T-helper 22 cell (primary cell): ENCODE measurements at places on chromosomes 3 and 15.

DNA sequence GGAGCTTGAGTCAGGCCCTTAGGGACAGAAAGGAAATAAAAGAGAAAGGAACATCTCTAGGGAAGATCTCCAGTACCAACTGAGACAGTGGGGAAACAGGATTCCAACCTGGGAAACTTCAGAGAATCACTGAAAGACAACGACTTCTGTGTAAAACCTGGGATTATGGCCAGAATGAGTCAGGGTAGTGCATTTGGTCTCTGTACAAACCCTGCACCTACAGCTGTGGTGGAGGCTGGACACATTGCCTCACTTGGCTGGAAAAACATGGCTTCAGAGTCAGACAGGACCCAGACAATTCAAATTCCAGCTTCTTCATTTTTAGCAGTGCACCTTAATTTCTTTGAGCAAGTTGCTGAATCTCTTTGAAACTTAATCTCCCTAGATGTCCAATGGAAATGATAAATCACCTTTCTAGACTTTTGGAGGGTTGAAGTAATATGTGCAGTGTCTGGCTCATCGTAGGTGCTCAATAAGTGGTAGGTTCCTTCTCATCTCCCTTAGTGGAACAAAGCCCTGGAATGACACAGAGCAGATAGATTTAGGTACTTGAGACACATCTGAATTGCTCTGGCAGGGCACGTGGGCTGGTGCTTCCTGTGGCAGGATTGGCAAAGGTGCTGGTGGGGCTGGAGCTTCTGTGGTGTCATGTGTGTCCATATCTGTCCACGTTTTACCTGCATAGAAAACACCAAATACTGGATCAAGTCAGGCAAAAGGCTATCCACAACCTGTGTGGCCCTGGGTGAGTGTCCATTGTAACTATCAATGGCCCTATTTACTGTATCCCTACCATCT, 6.1 kb upstream of the CLSTN2 start:
- DNase-seq = no peak

GRCh38 chr3:171801738-171802589, 8.3 kb downstream of the PLD1 start:
- no peak for DNase-seq

DNA sequence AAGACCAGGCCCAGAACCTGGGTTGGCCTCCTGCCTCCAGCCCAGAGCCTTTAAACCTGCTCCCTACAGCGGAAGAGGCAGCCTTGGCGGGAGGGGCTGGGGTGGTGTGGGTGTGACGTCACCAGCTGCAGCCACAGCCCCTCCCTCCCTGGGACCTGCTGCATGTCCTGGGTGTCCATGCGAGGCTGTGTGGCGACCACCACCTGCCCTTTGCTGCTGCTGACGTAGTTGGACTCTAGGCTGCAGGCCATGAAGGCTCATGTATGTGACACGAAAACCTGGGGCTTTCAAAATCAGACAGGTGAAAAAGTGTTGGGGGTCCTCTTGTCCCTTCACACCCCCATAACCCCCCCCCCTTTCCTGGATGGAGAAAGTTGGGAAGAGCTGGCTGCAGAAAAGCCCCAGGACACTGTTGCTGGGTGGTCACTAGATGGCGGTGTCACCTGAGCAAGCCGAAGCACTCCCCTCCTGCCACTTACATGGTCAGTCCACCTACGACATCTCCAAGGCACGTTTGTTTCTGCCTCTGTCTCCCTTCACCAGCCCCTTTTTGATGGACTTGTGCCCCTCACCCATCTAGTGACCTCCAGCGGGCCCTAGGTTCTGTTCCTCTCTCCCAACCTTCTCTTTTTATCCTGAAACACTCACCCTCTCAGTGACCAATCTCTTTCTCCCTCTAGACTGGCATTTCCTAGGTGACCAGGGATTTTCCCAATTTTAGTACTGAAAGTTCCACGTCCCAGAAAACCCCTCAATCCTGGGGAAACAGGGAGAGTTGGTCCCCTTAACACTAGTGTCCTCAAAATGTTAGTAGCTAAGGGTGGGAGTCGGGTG, 35.2 kb downstream of the SLC6A20 start:
- DNase-seq = no peak

DNA sequence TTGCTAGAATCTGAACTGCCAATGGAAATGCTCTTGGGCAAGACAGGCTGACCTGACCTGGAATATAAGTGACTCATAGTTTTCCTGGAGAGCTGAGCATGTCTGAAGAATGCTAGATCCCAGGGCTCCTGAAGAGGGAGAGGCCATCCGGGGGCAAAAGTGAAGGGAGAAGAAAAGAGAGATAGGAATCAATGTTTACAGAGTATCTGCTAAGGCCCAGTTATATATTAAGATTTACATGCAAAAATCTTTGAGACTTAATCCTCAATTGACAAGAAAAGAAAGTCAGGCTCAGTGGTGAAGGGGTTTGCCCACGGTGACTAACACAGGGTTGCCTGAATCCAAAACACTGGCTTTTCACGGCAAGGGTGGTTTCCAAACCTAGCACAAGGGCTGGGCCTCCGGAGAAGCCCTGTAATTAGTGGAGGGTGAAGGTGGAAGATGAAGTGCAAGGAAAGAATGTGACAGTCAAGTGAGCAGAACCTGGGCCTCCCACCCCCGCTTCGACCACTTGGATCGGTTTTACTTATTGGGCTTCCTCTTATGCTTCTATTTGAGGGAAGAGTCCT, 91.7 kb upstream of the FGF12 start:
- DNase-seq = peak; percentile 24

- no peak for DNase-seq
These were observed 186.9 kb upstream of the SLC24A5 start for GRCh38 chr15:47933865-47934264.

GRCh38 chr3:72947715-72948490, 48.7 kb upstream of the PPP4R2 start:
- no peak for DNase-seq

- DNase-seq = no peak
These were observed 212.8 kb downstream of the EPHA3 start for GRCh38 chr3:89320186-89320585.

GRCh38 chr15:26901041-26901440, 34.2 kb downstream of the GABRA5 start:
- no peak for DNase-seq

- no peak for DNase-seq
These were observed 44.0 kb downstream of the MFSD1 start for GRCh38 chr3:158845765-158846350.

DNA sequence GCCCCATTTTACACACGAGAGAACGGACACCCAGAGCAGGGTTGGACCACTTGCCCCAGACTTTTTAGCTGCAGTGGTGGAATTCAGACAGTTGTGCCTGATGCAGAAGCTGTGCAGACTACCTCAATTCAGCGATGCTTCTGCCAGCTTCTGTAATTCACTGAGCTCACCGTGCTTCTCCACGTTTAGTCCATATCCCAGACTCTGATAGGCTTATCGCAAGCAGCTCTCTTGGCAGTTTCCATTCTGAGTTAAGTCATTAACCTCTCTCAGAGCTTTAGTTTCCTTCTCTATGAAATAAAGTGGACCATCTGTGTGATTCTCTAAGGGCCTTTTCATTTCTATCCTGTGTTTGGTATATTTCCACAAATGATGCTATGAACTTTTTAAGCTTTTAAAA, 37.1 kb downstream of the ABHD17C start:
- no peak for DNase-seq

- DNase-seq = no peak
These were observed 295.8 kb downstream of the MAGI1 start for GRCh38 chr3:65742914-65743313.

- DNase-seq = no peak
These were observed 52.4 kb downstream of the MCCC1 start for GRCh38 chr3:183046883-183047282.

DNA sequence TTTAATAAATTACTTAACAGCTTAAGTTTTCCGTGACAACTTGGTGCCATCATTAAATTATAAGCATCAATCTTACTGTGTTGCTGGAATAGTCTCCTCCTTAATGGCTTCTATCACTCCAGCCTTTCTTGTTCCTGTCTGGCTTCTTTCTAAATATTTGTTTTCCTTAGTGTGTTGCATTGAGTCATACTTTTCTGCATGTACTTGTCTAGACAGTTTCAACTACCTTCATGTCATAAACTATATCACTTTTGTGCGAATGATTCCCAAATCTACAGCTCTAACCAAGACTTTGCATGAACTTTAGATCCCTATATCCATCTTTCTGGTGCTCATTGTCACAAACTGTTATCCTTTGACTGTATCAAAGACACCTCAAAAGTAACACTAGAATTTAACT, 78.4 kb downstream of the AKAP13 start:
- no peak for DNase-seq

DNA sequence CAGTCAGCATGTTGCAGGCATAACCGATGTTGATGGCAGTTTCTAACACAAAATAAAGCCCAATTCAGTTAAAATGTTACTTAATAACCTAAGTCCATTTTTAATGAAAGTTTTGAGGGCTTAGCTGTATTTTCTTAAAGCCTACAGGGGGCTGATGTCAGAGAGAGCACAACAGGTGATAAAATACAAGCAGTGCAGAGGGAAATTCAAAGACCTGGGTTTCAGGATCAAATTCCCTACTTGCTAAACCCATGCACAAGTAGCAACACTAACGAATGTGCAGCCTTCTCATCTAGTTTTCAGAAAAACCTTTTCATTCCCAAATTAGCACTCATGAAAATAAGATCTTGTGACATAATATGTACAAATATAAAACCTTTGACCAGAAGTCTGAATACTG, 202.0 kb downstream of the ATP8B4 start:
- DNase-seq = no peak

- DNase-seq = no peak
These were observed 289.5 kb downstream of the NEK10 start for GRCh38 chr3:27079427-27080257.

DNA sequence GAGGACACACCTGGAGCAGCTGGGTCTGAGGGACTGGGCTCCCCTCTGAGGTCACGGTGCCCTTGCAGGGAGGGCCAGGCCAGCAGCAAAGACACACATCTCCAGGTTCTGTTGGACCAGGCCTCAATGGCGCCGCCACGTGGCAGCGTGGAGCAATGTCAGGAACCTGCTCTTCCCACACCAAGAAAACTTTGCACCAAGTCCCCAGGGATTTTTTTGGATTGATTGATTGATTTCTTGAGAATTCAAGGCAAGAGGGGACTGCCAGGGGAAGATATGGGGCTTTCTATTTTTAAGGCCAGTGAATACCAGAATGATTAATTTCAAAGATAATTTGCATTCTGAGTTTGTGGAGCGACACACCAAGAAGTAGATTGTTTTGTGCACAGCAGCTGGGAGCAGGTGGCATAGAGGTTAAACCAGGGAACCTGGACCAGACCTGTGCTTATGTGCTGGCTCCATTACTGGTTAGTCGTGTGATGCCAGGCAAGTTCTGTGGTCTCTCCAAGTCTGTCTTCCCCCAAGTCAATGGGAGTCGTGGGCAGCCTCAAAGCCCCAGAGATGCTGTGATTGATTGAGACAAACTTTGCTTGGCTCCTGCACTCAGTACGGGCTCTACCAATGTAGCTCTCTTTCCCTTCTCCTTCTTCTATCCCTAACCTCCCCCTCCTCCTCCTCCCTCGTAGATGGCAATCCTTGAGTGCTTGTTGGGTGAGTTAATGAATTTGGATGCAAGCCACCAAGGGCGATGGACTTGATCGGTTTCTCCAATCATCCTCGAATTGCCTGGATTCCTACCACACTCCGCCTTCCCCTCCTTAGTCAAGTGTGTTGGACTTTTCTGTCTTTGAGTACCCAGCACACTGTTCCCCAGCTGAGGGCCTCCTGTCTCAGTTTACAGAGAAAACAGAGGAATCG, 96.2 kb upstream of the TRPM1 start:
- no peak for DNase-seq

GRCh38 chr3:61600195-61600594, 38.8 kb downstream of the PTPRG start:
- no peak for DNase-seq

GRCh38 chr15:95494971-95495541, 835.4 kb upstream of the NR2F2 start:
- DNase-seq = no peak

DNA sequence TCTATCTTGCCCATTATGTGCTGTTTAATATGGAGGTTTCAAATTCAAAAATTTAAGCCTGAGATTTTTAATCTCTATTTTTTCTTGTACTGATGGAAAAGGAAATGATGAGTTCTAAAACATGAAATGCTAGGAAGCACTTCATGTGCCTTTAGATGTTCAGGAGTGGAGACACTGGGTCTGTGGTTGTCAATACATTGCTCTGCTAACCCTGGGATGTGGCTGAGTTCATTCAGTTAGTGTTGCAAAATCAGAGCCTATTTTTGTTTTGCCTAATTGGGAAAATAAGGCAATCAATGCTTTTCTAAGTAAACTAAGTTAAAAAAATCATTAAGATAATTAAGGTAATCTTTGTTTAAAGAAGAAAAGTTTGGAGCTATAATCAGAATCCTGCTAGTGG, 83.1 kb downstream of the DIPK2A start:
- no peak for DNase-seq

- DNase-seq = no peak
These were observed 109.5 kb downstream of the STAC start for GRCh38 chr3:36489679-36490425.

GRCh38 chr3:46212101-46212500, 4.0 kb upstream of the CCR1 start:
- no peak for DNase-seq

GRCh38 chr15:60569596-60569995, 90.7 kb upstream of the ICE2 start:
- DNase-seq = no peak

DNA sequence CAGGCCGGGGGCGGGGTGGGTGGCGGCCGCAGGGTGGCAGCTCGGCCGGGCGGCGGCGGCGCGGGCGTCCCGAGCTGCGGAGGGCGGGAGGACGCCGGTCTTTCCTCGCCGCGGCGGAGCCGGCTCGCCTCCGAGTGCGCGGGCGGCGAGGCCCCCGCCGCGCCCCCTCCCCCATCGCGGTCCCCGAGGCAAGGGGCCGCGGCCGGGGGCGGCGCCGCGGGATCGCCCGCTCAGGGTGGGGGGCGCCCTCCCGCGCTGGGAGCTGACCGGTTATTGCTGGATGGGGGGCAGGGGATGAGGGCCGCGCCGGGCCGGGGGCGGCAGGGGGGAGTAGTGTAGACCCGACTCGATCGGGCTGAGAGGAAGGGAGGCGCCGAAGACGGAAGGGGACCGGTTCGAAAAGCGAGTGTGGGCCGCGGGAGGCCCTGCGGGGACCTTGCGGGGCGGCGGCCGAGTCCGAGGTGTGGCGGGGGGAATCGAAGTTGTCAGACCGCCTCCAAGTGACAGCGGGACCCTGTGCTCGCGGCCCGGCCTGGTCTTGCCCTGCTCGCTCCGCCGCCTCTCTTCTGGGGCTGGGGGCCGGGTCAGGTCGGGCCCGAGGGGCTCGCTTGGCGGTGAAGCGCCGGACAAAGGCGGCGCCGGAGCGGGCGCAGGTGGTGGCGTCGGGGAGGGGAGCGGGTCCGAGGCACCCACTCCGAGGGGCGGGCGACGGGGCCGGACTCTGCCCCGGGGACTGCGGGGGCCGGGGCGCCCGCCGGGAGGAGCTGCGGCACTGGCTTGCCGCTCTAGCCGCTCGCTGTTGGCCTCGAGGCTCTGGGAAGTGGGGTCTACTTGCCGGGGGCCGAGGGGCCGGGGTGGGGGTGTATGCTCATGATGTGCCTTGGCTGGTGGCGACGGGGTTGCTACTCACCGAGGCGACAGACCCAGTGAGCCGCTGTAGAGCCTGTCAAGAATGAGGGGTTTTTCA, 1.1 kb downstream of the BAHD1 start:
- DNase-seq = no peak
